NCI-H2081 treated with DMSO at 0.1 percent for 48 hours (cell line): ENCODE measurements at places on chromosomes 4 and X.

GRCh38 chr4:37951461-37952352 is 8.5 kb upstream of the PTTG2 start:
- DNase-seq, result no peak

GRCh38 chrX:70038951-70039350 is 10.8 kb downstream of the AWAT2 start:
- DNase-seq, result no peak

GRCh38 chr4:175470131-175470530 is 341.9 kb downstream of the GPM6A start:
- DNase-seq, result no peak

GRCh38 chr4:189494407-189494806 is 446.3 kb upstream of the FRG1 start:
- no peak for DNase-seq

DNA sequence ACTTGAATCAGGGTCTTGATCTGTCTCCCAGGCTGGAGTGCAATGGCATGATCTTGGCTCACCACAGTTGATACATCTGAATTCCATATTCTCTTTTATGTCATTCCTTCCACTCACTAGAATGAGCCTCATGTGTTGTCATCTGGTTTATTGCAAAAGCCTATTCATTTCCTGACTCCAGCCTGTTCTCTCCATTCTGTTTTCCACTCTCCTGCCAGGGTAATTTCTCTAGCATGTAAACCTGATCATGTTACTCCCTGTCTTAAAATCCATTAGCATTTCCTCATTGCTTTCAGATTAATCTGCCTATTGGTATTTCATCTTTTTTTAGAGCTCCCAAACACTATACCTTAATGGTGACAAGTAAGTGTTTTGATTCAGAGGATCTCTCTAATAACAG is 4.3 kb upstream of the DDX60L start:
- DNase-seq, result no peak

- no peak for DNase-seq
Measured at GRCh38 chrX:148991502-148991901, 491.1 kb downstream of the AFF2 start.

DNA sequence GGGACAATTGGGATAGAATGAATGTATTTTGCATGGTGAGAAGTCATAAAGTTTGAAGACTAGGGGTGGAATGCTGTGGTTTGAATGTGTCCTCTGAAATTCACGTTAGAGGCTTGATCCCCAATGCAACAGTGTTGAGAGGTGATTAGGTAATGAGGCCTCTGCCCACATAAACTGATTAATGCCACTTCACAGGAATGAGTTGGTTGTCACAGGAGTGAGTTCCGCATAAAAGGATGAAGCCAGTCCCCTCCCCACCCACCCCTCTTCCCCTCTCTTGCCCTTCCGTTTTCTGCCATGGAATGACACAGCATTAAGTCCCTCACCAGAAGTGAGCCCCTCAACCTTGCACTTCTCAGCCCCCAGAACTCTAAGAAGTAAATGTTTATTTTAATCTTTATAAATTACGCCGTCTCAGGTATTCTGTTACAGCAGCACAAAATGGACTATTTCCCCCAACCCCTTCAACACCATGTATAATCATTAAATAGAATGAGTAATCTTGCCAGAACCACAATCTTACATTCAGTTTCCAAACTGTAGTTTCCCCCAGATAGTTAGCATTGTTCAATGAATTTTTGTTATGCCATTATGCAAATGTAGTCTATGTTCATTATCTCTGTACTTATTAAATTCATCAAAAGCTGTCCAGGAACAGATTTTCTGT is 5.5 kb upstream of the MMAA start:
- DNase-seq, result no peak

GRCh38 chr4:29578329-29578728 is 1141.8 kb upstream of the PCDH7 start:
- no peak for DNase-seq

DNA sequence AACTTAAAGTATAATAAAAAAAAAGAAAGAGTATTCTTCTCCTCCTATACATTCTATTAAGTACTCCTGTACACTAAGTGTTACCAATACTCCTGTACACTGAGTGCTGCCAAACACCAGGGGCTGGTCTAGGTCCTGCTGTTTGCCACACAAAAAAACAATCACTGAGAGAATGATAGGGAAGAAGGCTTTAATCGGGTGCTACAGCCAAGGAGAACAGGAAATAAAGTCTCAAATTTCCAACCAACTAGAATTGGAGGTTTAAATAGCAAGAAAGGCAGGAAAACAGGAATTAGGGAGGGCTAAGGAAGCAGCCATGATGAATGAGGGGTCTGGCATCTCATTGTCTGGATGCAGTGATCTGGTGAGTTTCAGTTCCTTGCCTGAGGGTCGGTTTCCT is 239.8 kb downstream of the ZNF674 start:
- DNase-seq, result no peak

- no peak for DNase-seq
Measured at GRCh38 chr4:8939840-8940742, 68.5 kb upstream of the HMX1 start.

- no peak for DNase-seq
Measured at GRCh38 chr4:18513861-18514260, 492.3 kb upstream of the LCORL start.

DNA sequence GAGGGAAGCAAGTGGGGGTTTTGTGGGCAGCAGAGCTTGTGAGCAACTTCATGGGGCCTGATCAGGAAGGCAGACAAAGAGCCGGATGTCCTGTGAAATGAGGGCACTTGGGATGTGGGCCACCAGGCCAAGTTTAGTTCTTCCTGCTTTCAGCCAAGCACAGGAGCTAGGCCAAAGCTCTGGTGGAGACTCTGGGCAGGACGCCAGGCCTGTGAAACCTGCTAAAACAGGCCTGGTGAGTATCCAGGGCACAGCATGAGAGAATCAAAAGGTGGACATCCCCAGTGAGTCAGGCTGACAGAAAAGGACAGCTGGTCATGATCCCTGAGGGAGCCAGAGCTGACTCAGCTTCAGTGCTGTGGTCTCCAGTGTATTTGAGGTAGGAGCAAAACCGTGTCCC is 95.7 kb downstream of the NPNT start:
- no peak for DNase-seq

DNA sequence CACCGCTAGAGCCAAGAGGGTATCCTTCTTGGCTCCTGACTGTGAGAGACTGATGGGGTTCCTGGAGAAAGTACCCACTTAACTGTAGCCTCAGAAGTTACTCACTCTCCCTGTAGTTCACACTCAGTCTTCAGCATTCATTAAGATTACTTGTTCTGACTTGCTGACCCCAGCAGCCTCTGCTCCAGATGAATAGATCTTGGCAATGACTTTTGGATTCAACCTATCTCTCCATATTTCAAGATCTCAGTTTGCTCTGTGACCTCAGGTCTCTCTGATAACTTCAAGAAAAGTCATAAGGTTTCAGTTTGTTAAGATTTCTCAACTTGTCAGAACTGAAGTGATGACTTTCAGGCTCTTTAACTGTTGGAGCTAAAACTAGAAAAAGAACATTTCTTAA is 825.6 kb downstream of the PCDH7 start:
- no peak for DNase-seq

- DNase-seq, result no peak
Measured at GRCh38 chrX:143002206-143002605, 23.5 kb upstream of the SPANXN4 start.

- DNase-seq, result no peak
Measured at GRCh38 chr4:7018281-7018680, 24.9 kb upstream of the TADA2B start.

DNA sequence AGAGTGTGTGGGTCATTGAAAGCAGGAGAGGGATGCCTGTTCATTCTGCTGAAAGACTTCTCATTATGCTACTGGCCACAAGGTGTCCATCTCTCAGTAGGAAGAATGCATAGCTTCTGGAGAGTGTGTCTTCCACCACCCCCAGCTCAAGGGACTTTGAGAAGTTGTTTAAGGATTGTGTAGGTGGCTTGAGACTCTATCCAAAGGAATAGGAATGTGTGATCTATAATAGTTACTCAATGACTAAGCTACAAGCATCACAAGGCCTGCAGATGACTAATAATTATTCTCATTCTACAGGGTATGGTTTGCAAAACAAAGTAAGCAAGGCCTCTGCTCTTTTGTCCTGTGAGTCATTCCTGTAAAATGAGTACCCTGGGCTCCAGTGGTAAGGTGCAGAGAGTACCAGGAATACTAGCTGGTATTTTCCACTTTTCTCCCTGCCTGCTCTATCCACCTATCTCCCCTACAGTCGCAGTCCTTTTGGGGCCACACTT is 279.8 kb upstream of the BOD1L1 start:
- DNase-seq, result no peak

GRCh38 chr4:136002316-136002715 is 1530.0 kb downstream of the PCDH18 start:
- no peak for DNase-seq

GRCh38 chr4:177304094-177304493 is 5.6 kb upstream of the NEIL3 start:
- no peak for DNase-seq

DNA sequence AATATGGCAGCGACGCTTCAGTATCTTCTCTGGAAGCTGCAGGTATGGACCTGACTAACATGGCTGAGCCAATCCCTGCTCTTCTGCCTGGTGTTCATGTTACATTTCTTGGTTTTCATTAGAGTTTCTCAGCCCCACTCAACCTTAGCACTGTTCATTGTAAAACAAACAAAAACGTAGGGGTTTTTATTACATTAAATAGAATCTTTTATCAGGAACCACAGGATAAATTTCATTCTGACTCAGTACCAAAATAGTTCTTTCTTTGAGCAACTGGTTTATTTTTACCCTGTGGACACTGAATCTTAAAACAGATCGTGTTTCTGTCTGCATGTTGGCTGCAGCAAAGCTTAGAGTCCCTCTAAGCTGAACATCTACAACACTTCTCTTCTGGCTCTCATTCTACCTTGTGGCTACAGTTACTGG is 27.1 kb downstream of the FHIP1A start:
- no peak for DNase-seq

- no peak for DNase-seq
Measured at GRCh38 chrX:40299641-40300046, 201.9 kb upstream of the BCOR start.

DNA sequence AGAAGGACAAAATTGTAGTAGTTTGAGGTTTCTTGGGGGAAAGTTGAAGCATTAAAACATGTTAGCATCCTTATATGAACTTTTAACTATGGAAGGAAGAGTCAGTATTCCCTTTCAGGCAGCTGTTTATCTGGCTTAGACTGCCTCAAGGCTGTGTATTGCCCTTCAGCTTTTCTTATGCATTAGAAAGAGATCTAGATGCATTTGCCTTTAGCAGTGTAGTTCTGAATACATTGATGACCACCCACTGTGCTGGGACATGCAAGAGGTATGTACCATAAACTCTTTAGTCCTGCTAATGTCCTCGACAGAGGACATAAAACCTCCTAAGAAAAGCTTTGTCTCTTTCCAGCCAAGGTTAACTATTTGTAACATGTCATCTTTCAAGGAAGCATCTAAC is 2.9 kb downstream of the FAM200B start:
- DNase-seq, result no peak

DNA sequence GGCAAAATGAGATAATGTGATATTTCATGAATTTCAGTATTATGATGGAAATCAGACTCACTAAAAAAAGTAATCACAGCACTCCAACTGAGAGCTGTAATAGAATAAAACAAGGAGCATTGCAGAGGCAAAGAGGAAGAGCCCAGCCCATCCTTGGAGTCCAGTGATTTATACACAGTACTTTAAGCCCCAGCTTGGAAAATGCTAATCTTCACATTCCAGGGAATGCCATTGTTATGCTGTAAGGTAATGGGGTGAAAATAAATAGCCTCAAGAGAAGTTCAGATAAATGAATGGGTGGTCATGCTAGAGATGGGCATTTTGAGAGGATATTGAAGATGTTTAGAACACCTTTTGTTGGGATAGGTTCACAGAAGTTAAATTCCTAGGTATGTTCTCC is 190.3 kb upstream of the TAPT1 start:
- DNase-seq, result no peak

- DNase-seq, result no peak
Measured at GRCh38 chr4:169116270-169116901, 106.3 kb upstream of the CBR4 start.

- peak; percentile 31 for DNase-seq
Measured at GRCh38 chr4:157300701-157301100, 80.2 kb downstream of the GRIA2 start.

DNA sequence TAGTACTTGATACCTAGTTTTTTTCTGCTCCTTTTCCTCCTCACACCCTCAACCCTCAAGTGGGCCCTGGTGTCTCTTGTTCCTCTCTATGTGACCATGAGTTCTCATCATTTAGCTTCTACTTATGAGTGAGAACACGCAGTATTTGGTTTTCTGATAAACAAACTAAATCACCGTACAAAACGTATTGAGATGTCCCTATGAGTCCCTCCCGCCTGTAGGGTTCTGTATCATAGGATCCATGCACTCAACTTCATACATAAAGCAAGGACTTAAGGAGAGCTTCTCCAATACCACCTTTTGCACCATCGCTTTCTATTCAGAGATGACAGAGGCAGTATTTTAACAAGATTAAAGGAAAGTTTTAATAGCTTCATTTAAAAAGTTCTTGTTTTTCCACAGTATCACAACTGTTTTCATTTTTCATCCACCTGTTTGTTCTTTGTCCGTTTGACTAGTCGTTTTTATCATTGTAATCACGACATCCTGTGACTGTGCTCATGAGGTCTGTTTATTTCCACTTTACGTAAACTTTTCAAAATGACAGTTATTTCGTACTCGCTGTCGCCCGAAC is 457 bp upstream of the RAB9A start:
- no peak for DNase-seq

- DNase-seq, result no peak
Measured at GRCh38 chrX:2878563-2878962, 49.8 kb downstream of the GYG2 start.

GRCh38 chrX:24423960-24424359 is 41.1 kb upstream of the PDK3 start:
- no peak for DNase-seq

DNA sequence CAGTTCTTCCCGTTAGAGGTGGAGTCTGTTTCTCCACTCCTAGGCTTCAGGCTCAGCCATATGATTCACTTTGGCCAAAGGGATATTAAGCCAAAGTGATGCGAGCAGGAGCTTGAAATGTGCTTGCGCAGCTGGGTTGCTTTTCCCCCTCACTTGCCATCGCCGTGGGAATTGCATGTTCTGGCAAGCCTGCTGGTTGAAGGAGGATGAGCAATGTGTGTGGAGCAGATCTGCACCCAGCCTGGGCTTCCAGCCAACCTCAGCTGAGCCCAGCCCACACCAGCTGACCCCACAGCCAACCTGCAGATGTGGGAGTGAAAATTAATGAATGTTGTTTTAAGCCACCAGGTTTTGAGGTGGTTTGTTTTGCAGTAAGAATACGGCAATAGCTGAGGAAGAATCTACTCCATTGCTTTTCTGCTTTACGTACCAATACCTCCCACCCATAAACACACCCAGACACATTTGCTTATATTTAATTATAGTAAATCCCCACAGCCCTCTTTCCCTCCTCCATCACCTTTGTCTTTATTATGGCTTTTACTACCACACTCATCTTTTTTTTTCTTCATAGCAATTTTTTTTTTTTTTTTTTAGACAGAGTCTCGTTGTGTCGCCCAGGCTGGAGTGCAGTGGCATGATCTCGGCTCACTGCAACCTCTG is 132.8 kb upstream of the FUNDC1 start:
- DNase-seq, result peak; percentile 69
